ENCODE measurements at places on chromosomes 11 and 22.
A peak's percentile ranks its signal among the peaks of the same experiment; 100 is the strongest.

- no peak for DNase-seq
Measured at GRCh38 chr11:6127881-6128280, 20.4 kb downstream of the OR56B4 start.

GRCh38 chr11:74418509-74418895 is 20.3 kb upstream of the PGM2L1 start:
- DNase-seq, result no peak

DNA sequence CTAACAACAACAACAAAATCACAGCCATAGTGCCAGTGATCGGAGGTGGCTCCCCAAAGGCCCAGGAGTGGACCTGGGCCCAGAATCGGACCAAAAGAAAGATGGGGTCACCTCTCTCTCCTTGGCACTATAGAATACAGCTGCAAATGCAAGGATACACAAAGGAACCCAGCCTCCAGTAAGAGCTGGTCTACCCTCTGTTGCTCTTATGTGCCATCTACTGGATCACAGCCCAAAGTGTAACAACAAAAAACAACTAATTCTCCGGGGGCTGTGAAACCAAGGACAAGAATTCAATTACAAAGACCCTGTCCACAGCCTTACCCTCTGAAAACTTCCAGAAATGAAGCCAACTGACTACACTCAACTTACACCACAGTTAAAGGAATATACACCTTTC is 21.6 kb downstream of the OR8G5 start:
- no peak for DNase-seq

DNA sequence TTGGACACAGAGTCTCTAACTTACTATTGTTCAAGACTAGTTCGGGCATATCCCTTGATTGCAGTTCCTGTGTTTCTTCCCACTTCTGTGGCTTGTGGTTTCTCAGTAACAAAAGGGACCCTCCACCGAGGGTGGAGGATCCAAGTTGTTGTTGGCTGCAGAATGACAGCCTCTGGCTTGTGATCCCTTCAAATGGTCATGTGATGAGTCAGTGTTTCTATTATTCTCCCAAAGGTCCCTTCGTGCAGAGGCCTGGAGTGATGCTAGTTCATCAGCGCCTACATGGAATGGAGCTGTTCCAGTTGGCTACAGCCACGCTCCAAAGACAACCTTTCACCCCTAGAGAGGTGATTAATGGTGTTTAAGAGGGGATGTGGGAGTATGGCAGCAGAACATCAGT is 2.6 kb upstream of the VWCE start:
- peak; percentile 40 for DNase-seq

- peak; percentile 78 for DNase-seq
Measured at GRCh38 chr11:120331301-120331996, 4.8 kb upstream of the ARHGEF12 start.

- no peak for DNase-seq
Measured at GRCh38 chr22:49790912-49791311, 36.8 kb downstream of the BRD1 start.

GRCh38 chr11:94858012-94858705 is 90.0 kb downstream of the AMOTL1 start:
- no peak for DNase-seq

DNA sequence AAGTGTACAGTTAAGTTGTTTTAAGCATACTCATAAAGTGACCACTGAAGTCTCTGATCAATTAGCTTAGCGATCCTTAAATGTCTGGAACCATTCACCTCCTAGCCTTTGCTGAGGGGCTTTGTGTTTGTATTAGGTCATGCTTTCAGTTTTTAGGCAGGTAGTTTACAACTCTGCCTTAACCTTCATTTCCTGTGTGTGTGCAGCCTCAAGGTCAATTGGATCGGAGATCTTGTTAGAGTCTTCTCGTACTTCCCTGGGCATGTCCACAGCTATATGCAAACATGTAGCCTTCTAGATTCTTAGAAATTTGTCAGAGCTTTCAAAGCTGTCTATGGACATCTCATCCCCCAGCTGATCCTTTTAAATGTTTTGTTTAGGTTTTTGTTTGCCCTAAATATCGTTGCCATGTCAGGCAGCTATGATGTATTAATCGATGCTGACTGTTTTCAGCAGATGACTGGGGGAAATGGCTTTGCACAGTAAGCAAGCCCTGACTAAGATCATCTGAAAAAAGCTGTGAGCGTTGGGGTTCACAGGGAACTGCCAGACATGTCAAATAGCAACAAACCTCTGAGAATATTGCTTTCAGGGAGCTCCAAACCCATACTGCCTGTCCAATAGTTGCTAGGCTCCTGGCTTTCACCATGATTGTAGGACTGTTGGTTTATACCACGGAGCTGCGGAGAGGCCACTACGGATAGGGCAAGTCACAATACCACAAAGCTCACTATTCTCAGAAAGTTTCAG is 45.6 kb downstream of the GLYAT start:
- no peak for DNase-seq

DNA sequence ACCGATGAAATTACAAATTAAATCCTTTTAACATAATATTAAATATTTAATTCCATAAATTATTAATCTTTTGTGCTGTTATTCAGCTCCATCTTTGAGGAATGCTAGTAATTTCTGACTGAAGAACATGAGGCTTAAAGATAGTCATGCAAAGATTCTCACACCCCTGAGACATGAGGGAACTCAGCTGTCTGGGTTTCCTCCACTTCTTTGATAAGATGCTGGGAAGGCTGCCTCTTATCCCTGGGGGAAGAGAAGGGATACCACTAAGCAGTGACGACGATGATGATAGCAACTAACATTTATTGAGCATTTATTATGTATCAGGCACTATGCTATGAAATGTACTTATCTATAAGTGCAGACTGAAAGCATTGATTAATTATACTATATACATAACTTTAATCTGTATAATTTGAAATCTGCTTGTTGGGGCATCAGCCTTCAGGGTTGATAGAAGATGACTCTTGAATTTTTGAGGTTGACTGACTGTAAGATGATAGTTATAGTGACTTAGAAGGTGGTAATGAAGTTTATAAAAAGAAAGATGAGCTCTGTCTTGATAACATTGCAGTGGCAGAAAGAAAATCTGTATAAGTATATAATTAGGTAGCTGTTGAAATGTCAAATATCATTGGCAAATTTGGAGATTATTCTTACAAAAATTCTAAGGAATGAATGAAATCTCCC is 78.4 kb downstream of the SIK2 start:
- DNase-seq, result no peak

GRCh38 chr11:12108875-12109453 is 1.4 kb upstream of the MICAL2 start:
- DNase-seq, result no peak

DNA sequence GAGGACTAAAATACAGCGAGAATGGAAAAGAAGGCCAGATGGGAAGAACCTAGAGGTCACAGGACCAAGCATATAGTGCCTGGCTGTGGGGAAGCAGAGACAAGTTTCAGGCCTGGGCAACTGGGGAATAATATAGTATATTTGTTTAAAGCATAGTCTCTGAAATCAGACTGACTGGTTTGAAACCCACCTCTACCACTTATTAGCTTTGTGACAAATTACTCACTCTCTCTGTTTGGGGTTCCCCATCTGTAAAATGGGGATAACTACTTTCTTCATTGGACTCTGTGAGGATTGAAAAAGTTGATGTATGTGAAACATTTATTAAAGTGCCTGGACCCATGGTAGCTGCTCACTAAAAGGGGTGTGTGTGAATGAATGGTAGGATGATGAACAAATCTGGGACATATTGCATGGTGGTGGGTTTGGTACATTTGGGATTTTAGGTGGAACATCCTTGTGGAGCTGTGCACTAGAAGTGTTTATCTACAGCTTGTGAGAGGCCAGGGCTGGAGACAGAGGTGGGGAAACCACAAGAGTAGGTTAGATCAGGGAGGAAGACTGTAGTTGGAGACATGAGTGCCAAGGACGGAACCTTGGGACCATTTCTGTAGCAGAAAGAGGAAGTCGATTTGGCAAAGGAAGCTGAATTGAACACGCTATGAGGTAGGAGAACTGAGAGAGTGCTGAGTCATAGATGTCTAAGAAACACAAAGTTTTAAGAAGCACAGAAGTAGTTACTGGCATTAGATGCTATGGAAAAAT is 52.6 kb downstream of the SWAP70 start:
- DNase-seq, result peak; percentile 14

GRCh38 chr11:122690801-122691548 is 35.5 kb downstream of the UBASH3B start:
- DNase-seq, result no peak

- DNase-seq, result no peak
Measured at GRCh38 chr11:116415095-116415494, 357.7 kb downstream of the BUD13 start.

DNA sequence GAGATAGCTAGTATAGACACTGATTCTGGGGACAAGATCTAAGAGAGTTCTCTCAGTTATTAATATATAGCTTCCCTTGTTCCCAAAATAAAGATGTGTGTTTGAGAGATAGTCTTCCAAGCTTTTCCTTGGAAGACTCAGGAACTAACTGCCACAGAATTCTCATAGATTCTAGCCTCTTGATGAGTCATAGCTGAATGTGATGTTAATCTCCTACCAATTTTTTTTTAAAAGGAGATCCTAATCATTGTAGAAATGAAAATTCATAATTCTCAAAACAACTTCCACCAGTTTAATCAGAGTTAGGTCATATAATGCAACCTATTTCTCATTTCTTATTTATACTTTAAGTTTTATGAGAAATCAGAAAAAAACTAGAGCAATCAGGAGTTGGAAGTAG is 148.8 kb downstream of the JRKL start:
- no peak for DNase-seq

DNA sequence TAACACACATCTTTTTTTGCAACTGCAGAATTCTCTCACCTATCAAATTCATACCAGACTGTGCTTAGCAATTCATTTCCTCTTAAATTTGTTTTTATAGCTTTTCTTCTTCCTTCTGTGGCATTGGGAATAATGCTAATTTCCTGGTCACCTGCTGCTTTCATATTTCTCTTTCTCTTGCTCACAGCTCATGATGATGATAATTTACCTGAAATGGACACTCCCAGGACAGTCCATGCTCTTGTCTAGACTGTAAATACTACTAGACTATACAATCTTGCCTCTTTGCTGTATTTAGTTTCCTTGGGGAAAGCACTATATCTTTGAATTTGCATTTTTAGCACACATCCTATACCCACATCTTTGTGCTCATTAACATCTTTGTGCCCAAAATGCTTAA is 15.5 kb downstream of the CASP5 start:
- DNase-seq, result no peak

- DNase-seq, result no peak
Measured at GRCh38 chr11:102580185-102580951, 44.8 kb downstream of the MMP20 start.

DNA sequence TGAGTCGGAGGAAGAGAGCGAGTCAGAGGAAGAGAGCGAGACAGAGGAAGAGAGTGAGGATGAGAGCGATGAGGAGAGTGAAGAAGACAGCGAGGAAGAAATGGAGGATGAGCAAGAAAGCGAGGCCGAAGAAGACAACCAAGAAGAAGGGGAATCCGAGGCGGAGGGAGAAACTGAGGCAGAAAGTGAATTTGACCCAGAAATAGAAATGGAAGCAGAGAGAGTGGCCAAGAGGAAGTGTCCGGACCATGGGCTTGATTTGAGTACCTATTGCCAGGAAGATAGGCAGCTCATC is 780 bp downstream of the TRIM44 start:
- DNase-seq, result no peak

DNA sequence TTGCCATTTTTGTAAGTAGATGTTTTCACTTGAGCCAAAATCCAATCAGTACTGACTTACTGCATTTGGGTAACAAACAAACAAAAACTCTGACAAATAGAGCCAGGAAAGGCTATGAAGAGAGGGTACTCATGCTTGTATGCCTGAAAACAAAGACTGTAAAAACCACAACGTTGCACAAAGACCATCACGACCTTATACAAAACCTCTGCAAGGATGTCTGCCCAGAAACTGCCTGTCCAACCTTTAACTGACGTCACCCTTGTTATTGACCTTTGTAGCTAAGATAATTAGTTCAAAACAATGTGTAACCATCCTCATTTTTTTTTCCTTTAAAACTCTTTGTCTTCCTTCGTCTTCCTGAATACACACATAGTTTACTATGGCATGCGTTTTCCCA is 804 bp upstream of the CREBZF start:
- DNase-seq, result no peak

- DNase-seq, result no peak
Measured at GRCh38 chr11:45217991-45218390, 68.2 kb downstream of the SYT13 start.
